Activated T-cell treated with anti-CD3 and anti-CD28 coated beads, Interleukin-2, amount 50 U/mL, for 72 hours (primary cell): ENCODE measurements at places on chromosomes 5 and 9. TPM values are rescaled to one million over a fixed set of nuclear protein-coding genes. Genes with fewer than 3 reads are reported as not detected.

Gene MZB1
- 27.3 TPM for total RNA-seq

DNA sequence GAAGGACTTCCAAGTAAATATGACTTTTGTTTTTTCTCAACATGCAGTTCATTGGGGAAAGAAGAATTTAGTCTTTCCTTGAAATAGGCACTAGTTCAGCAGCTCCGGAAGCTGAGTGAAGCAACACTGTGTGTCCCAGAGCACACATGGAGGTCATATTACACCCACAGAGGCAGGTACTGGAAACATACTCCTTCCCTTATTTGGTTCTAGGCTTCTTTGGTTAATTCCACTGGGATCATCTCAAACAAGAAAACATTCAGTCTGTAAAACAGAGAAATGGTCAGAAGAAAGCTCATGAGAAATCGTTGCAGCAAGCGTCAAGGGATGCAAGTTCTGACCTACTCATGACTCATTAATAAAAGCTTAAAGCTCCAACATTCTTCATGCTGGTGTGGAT is 175.1 kb upstream of the PCSK5 start:
- no peak overlapping the region for H3K27ac ChIP-seq
- H3K27me3 ChIP-seq: peaks cover 7% of the 10 kb centered on the region
- H3K4me3 ChIP-seq: no peak overlapping the region
- no peaks in the 10 kb centered on the region for H3K4me1 ChIP-seq
- H3K36me3 ChIP-seq: no peaks in the 10 kb centered on the region
- DNase-seq: no peak

DNA sequence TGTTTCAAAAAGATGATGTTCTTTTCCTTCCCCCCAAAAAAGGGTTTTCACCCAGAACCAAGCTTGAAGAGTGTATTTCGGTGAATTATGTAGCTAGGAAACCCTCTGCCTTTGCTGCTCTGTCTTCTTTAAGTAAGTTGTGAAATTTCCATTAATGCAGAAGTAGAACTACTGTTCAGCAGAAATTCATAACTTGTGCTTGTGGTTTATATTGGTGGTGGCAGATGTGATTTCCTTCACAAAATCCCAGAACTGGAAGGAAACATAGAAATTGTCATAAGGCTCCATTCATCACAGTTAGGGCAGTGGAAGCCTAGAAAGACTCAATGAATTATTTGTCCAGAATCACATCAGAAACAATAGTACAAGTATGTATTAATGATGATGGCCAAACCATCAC is 42.1 kb upstream of the DAB2 start:
- H3K4me1 ChIP-seq: no peaks in the 10 kb centered on the region
- no peaks in the 10 kb centered on the region for H3K36me3 ChIP-seq
- H3K27me3 ChIP-seq: peaks cover 13% of the 10 kb centered on the region
- H3K27ac ChIP-seq: no peak overlapping the region
- DNase-seq: no peak

Gene SGCD
- total RNA-seq: not detected

GRCh38 chr9:13569602-13570067 is 290.1 kb upstream of the MPDZ start:
- H3K4me1 ChIP-seq: no peaks in the 10 kb centered on the region
- H3K27me3 ChIP-seq: peaks cover 12% of the 10 kb centered on the region
- no peak overlapping the region for H3K27ac ChIP-seq
- DNase-seq: no peak
- H3K4me3 ChIP-seq: no peak overlapping the region

Gene SH2D3C
- total RNA-seq: 65.8 TPM

Gene SHISAL2B
- total RNA-seq: not detected

Gene KIF3A
- total RNA-seq: 26.9 TPM

DNA sequence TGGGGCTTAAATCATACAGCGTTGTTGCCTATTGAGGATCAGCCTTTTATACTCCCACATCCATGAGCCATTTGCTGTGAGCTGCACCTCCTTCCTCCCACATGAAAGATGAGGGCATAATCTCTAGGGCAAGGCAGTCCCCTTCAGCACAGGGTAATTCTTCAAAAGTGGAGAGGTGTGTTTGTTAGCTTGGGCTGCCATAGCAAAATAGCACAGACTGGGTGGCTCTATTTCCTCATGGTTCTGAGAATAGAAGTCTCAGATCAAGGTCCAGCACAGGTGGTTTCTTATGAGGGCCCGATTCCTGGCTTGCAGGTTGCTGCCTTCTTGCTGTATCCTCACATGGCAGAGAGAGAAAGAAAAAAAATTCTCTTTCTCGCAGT is 121.8 kb upstream of the SLC12A2 start:
- H3K36me3 ChIP-seq: peaks cover 2% of the 10 kb centered on the region
- H3K27ac ChIP-seq: no peak overlapping the region
- H3K4me3 ChIP-seq: no peak overlapping the region
- H3K4me1 ChIP-seq: no peaks in the 10 kb centered on the region
- DNase-seq: no peak

- no peak for DNase-seq
These were observed 19.2 kb upstream of the MTMR12 start for GRCh38 chr5:32331935-32332274.

- H3K4me1 ChIP-seq: peaks cover 17% of the 10 kb centered on the region
- no peak overlapping the region for H3K4me3 ChIP-seq
- H3K27me3 ChIP-seq: no peaks in the 10 kb centered on the region
- H3K27ac ChIP-seq: peak overlapping the region; percentile 38
- H3K36me3 ChIP-seq: peaks cover 23% of the 10 kb centered on the region
- no peak for DNase-seq
These were observed 54.8 kb downstream of the RNF38 start for GRCh38 chr9:36345103-36345846.

Gene PCDHGA11
- total RNA-seq: not detected

DNA sequence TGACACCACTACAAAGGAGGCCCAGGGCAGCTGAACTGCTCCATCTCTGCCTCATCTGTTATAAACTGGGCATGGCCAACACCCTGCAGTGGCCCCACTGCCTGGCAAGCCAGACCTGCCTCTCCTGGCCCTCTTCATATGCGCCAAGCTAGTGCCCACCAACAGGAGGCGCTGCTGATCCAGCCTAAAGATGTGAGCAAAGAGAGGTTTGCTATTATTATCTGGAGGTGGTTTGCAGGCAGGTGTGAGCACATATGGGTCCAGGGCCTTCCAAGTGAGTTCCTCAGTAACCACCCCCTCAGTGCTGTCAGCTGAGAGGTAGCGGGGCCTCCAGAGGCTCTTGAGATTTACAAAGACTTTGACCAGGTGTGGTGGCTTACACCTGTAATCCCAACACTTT is 232.2 kb downstream of the SYK start:
- H3K27me3 ChIP-seq: peaks cover 17% of the 10 kb centered on the region
- no peak overlapping the region for H3K4me3 ChIP-seq
- DNase-seq: peak; percentile 65
- H3K27ac ChIP-seq: no peak overlapping the region

DNA sequence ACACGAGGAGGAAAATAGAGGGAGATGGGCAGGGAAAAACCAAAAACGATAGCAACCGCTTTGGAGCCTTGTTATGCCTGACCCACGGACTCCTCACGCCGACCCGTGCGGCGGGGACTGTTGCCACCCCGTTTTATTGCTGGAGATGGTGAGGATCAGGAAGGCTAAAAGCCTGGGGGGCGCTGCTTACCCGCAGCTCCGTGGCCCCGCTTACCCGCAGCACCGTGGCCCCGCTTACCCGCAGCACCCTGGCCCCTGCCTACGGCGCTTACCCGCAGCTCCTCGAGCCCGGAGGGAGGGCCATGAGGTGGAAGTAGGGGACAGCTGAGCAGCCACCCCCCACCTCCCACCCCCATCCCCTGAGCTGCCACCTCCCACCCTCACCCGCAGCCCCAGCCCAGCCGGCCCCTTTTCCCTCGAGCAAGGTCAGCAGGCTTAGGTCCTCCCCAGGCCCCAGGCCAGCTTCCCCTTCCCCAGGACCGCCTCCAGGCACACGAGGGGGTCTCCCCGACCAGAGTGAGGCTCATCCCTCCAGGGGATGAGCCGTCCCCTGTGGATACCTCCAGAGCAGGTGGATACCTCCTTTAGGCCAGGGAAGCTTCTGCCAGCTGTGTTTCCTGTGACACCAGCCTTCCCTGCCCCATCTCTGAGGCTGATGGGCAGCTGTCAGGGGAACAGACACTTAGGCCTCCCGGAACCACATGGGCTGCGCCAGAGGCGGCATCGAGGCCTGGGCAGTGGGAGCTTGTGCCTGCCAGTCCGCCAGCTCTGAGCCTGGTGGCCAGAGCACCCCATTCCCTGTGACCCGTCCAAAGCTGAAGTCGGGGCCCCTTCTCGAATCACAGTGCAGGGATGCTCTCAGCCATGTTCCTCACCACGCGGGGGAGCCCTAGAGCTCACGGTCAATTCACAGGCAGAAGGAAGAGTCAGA is 92.3 kb downstream of the LMX1B start:
- H3K4me3 ChIP-seq: peak overlapping the region; percentile 58
- no peaks in the 10 kb centered on the region for H3K36me3 ChIP-seq
- H3K4me1 ChIP-seq: peaks cover 15% of the 10 kb centered on the region
- DNase-seq: peak; percentile 81
- no peak overlapping the region for H3K27ac ChIP-seq

DNA sequence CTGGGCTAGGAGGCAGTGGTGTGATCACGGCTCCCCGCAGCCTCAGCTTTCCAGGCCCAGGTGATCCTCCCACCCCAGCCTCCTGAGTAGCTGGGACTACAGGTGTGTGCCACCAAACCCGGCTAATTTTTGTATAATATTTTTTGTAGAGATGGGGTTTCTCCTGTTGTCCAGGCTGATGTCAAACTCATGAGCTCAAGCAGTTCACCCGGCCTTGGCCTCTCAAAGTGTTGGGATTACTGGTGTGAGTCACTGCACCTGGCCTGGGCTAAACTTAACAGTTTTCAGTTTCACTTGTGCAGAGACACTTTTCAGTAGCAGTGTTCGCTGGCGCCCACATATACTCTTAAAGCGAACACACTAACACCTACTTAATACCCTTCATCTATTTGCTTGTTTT is 205.6 kb upstream of the ZNF608 start:
- H3K4me3 ChIP-seq: no peak overlapping the region
- no peak for DNase-seq
- no peaks in the 10 kb centered on the region for H3K4me1 ChIP-seq

- peaks cover 57% of the 10 kb centered on the region for H3K4me1 ChIP-seq
- H3K27me3 ChIP-seq: no peaks in the 10 kb centered on the region
- peak overlapping the region; percentile 81 for H3K27ac ChIP-seq
These were observed 120.0 kb upstream of the CACNA1B start for GRCh38 chr9:137757613-137758029.

DNA sequence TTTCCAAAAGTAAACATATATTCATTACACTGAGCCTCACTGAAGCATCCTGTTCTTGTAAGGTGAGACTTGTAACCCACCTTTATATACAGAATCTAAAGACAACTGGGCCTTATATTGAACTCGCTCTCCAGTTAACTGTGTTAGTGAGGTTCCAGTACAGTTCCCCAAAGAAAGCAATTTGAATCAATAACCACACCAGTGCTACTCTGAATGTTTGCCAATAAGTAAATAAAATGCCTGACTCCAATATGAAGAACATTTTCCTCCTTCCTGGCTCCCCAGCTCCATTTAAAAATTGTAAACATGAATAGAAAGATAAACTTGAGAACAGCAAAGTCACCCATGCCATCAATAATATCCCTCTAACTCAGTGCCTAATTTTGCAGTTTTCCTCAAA is 50.1 kb downstream of the FBXW11 start:
- peak overlapping the region; percentile 33 for H3K27ac ChIP-seq
- no peak overlapping the region for H3K4me3 ChIP-seq
- no peaks in the 10 kb centered on the region for H3K27me3 ChIP-seq
- peaks cover 7% of the 10 kb centered on the region for H3K36me3 ChIP-seq
- H3K4me1 ChIP-seq: peaks cover 64% of the 10 kb centered on the region

- no peaks in the 10 kb centered on the region for H3K36me3 ChIP-seq
- H3K4me3 ChIP-seq: no peak overlapping the region
- H3K4me1 ChIP-seq: no peaks in the 10 kb centered on the region
- H3K27ac ChIP-seq: no peak overlapping the region
- no peaks in the 10 kb centered on the region for H3K27me3 ChIP-seq
- DNase-seq: no peak
These were observed 224.8 kb downstream of the CETN3 start for GRCh38 chr5:90184764-90185163.

DNA sequence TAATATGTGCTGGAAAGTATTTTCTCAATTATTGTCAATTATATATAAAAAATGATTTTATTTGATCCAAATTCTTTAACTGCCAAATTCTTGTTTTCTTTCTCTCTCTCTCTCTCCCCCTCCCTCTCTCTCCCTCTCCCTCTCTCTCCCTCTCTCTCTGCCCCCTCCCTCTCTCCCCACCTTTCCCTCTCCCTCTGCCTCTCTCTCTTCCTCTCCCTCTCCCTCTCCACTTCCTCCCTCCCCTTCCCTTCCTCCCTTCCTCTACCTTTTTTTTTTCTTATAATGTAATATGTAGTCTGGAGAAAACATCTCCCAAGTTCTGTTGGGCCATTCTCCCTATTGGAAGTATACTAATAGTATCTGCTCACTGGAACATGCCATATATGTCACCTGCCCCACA is 6.4 kb upstream of the RFX3 start:
- H3K36me3 ChIP-seq: no peaks in the 10 kb centered on the region
- peak overlapping the region; percentile 33 for H3K27ac ChIP-seq
- H3K4me1 ChIP-seq: peaks cover 66% of the 10 kb centered on the region
- no peak overlapping the region for H3K4me3 ChIP-seq
- DNase-seq: no peak

Gene MAMDC2
- total RNA-seq: not detected

Gene PDGFRB
- 1.1 TPM for total RNA-seq

- no peak overlapping the region for H3K4me3 ChIP-seq
- no peak for DNase-seq
- no peaks in the 10 kb centered on the region for H3K36me3 ChIP-seq
- H3K27ac ChIP-seq: no peak overlapping the region
- H3K4me1 ChIP-seq: no peaks in the 10 kb centered on the region
These were observed 113.3 kb upstream of the SHB start for GRCh38 chr9:38182321-38182720.

GRCh38 chr5:144203750-144204596 is 33.3 kb downstream of the KCTD16 start:
- no peak overlapping the region for H3K27ac ChIP-seq
- peaks cover 24% of the 10 kb centered on the region for H3K4me1 ChIP-seq
- H3K4me3 ChIP-seq: no peak overlapping the region
- peak; percentile 24 for DNase-seq
- no peaks in the 10 kb centered on the region for H3K36me3 ChIP-seq

DNA sequence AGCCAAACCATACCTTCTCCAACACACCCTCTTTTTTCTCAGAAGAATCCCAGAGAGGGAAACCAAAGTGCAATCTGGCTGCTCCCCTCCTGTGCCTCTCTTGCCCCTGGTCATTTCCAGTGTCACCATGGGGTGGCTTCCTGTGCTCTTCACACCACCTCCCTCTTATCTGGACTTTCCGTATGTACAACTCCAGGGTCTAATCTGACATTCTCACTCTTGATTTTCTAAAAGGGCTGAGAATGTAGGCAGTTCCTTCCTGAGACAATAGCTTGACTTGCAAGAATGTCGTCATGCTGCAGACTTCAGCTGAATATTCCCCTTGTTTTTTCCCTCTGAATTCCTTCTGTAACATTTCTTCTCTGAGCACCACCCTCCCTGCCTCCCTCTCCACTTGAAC is 110.2 kb downstream of the FBXL7 start:
- no peaks in the 10 kb centered on the region for H3K4me1 ChIP-seq
- no peaks in the 10 kb centered on the region for H3K36me3 ChIP-seq
- no peak for DNase-seq
- no peak overlapping the region for H3K4me3 ChIP-seq

GRCh38 chr5:137209232-137209809 is 289.8 kb downstream of the SPOCK1 start:
- H3K4me3 ChIP-seq: no peak overlapping the region
- H3K4me1 ChIP-seq: no peaks in the 10 kb centered on the region
- no peak for DNase-seq
- no peak overlapping the region for H3K27ac ChIP-seq
- H3K36me3 ChIP-seq: no peaks in the 10 kb centered on the region
